ENCODE measurements at places on chromosomes 16 and 17. TPM values are rescaled to one million over a fixed set of nuclear protein-coding genes. Genes with fewer than 3 reads are reported as not detected.
A peak's percentile ranks its signal among the peaks of the same experiment; 100 is the strongest.

DNA sequence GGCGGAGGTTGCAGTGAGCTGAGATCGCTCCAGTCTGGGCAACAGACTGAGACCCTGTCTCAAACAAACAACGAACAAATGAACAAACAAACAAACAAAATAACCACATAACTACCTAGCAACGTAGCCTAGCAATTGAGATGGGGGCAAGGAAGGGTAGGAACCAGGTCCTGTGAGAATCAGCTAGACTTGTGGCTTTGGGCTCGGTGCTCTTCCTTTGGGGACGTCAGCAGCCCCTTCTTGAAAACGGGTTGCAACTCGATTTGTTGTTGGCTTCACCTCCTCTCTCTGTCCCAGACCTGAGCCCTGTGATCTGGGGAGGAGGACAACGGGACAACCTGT lies 72.2 kb downstream of the ABCC1 start:
- DNase-seq, result no peak

Gene HBA1
- total RNA-seq, result 241 TPM

Gene ITGA2B
- 4.6 TPM for total RNA-seq

- peak; percentile 6 for DNase-seq
These were observed 8.5 kb downstream of the ST6GALNAC1 start for GRCh38 chr17:76635039-76635438.

Gene CCL1
- not detected for total RNA-seq

DNA sequence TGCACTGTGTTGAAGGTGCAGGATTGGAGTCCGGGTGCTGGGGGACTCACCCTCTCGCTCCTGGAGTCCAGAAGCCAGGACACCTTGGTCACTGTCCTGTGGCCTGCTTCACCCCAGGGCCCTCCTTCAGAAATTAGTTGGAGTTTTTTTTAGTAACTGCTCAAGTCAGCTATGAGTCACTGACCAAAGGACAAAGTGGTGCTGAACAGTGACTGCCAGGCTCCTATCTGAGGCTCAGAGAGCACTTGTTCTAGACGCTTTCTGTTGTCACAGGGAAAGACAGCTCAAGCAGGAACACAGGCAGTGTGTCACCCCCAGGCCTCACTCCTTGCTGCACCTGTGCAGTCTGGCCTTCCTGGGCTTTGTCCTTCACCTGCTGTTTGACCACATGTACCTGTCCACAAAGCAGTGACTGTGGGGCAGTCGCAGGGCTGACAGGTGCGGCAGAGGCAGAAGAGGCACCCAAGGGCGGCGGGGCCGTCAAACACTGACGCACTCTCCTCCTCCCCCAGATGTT lies 4.1 kb upstream of the FAAP100 start:
- DNase-seq, result no peak

Gene EMP2
- total RNA-seq, result 726 TPM

Gene CTRB2
- total RNA-seq, result 0.78 TPM

- DNase-seq, result no peak
These were observed 9.4 kb upstream of the SPATA2L start for GRCh38 chr16:89710709-89711564.

DNA sequence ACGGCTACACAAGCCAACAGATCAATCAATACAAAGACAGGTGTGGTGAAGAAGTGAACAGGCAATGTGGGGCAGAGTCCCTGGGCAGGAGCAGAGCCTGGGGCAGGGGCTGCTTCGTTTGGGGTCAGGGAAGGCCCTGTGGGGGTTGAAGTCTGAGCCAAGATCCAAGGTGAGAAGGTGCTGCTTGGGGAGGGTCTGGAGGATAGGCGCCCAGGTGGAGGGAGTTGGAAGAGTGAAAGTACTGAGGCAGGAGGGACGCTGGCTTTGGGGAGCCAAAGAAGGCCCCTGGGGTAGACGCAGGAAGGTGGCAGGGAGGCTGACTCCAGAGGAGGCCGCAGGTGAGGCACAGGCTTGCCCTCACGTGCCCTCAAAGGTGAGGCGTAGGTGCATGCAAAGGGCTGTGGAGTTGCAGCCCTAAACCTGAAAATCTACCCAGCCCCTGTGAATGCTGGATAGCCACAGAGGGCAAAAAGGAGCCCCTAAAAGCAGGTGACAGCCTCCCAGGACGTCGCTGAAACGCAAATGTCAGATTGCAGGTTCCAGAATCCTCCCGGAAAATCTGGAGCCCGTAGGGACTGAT lies 33.3 kb downstream of the WFDC1 start:
- peak; percentile 45 for DNase-seq
